CD4-positive, alpha-beta T cell treated with Interleukin-6 for 4 hours (primary cell): ENCODE measurements at places on chromosomes 12 and 14.

DNA sequence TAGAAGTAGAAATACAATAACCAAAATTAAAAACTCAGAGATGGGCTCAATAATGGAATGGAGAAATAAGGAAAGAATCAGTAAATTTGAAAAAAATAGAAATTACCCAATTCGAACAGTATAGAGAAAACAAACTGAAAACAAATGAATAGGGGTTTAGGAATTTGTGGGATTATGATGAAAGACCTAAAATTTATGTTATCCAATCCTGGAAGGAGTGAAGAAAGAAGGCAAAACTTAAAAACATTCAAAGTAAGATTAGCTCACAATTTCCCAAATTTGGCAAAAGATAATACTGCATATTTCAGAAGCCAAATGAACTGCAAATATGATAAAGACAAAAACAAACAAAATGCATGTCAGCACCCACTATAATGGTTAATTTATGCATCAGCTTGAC, 177.1 kb downstream of the CCDC91 start:
- DNase-seq = no peak

DNA sequence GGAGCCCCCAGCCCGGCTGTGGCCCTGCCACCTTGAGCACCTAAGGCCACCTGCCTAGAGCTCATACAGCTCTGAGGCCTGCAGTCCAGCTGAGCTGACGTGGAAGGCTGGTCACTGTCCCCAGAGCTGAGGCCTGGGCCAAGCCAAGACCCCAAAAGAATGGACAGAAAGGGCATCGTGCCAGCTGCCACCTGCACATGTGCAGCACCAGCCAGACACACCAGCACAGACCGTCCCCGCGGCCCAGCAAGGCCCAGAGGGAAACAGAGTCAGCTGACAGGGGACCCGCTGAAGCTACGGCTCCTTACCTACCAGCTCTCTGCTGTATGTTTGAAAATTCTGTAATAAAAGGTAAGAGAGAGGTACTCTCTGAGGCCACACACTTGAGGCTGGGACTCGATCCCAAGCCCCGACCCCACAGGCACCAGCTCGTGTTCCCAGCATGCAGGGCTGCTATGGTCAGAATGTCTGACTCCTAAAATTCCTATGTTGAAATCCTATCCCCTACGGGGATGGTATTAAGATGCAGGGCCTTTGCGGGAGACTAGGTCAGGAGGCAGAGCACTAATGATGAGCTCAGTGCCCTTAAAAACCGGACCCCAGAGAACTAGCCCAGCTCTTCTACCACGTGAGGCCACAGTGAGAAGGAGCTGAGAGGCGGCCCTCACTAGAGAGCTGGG, 25.4 kb downstream of the BRF1 start:
- no peak for DNase-seq

- no peak for DNase-seq
Measured at GRCh38 chr12:95986635-95987570, 9.2 kb downstream of the HAL start.

DNA sequence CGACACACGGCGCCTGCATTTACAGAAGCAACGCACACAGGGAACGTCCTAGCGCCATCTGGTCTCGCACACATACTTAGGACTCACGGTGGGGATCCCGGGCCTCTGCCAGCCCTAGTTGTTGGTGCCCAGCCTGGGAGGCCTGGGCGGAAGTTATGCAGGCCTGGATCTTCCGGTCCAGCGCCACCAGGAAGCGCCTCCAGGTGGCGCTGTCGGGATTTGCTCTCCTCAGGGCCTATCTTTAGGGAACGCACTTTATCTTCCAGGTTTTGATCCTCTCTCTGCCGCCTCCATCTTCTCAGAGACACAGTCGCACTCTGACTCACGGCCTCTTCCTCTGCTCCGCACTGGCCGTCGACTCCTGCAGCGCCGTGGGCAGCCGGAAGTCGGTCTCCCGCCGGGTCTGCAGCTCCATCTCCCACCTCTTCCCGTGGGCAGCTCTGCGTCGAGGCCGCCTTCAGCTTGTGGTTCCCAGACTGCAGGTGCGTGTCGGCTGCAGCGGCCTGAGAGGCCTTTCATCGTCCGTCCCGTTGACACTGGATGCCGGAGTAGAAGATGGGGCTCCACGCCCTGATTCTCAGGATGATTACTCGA, 760.4 kb downstream of the TMEM121 start:
- DNase-seq = peak; percentile 51

GRCh38 chr14:71394386-71394785, 487.1 kb downstream of the PCNX1 start:
- DNase-seq = no peak

- no peak for DNase-seq
Measured at GRCh38 chr12:124010687-124011086, 37.7 kb downstream of the ZNF664 start.

DNA sequence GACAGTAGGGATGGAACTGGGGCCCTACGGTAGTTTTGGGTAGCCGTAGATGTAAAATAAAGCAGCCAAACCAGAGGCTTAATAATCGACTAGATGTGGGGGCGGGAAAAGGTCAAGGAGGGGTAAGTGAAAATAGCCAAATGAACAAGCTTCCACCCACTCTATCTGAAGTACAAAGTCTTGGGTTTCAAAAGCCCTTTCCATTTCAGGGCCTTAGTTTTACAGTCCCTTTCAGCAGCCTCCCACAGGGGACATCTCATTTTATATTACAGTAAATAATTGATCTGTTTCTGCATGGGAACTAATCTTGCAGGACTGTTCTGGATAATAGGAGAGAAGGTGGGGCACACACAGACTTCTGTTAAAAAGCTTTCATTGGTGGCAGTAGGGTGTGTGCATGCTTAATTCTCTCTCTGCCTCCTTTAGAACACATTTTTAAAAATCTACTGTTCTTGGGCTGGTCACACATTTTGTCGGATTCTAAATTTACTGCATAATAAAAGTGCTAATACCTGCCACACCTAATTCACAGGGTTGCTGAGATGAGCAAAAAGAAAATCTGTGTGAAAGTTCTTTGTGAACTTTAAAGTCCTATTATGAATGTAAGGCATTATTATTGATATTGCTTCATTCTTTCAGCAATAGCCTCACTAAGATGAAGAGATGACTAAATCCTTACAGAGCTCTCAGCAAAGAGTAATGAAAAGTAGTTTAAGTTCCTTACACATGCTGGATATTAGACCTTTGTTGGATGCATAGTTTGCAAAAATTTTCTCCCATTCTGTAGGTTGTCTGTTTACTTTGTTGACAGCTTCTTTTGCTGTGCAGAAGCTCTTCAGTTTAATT, 104.6 kb downstream of the ITPR2 start:
- DNase-seq = no peak

- no peak for DNase-seq
Measured at GRCh38 chr14:96940009-96940408, 142.8 kb downstream of the VRK1 start.

- DNase-seq = no peak
Measured at GRCh38 chr14:106003351-106003750, 477.0 kb downstream of the TMEM121 start.

- no peak for DNase-seq
Measured at GRCh38 chr14:95656634-95657033, 29.6 kb upstream of the TCL1B start.

DNA sequence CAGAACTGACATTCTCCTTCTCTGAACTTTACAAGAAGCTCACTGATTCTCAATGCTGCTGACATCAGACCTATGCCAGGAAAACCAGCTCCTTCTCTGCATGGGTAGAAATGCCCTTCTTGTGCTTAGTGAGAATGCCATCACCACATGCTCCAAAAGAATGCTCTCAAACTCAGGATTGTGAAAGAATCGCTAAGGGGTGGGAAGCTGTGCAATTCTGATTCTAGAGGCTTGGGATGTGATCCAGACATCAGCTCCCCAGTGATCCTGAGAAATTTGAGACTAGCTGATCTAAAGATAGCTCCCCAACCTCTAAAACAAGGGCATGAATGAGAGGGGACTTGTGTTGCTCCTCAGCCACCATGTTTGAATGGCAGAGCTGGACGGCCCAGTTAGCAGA, 113.2 kb downstream of the DPF3 start:
- DNase-seq = no peak
